Stimulated activated CD4-positive, alpha-beta T cell treated with anti-CD3 and anti-CD28 coated beads, Interleukin-2, amount 100 ng/mL, for 24 hours (primary cell): ENCODE measurements at places on chromosomes 3 and 15.
A peak's percentile ranks its signal among the peaks of the same experiment; 100 is the strongest.

GRCh38 chr15:29920515-29920914 lies 98.2 kb upstream of the TJP1 start:
- no peak for DNase-seq

- no peak for DNase-seq
Observed at GRCh38 chr3:125695688-125696087, 100.4 kb upstream of the OSBPL11 start.

GRCh38 chr3:52262447-52262846 lies 16.0 kb downstream of the WDR82 start:
- no peak for DNase-seq

- DNase-seq: no peak
Observed at GRCh38 chr15:56953790-56954189, 35.3 kb downstream of the TCF12 start.

DNA sequence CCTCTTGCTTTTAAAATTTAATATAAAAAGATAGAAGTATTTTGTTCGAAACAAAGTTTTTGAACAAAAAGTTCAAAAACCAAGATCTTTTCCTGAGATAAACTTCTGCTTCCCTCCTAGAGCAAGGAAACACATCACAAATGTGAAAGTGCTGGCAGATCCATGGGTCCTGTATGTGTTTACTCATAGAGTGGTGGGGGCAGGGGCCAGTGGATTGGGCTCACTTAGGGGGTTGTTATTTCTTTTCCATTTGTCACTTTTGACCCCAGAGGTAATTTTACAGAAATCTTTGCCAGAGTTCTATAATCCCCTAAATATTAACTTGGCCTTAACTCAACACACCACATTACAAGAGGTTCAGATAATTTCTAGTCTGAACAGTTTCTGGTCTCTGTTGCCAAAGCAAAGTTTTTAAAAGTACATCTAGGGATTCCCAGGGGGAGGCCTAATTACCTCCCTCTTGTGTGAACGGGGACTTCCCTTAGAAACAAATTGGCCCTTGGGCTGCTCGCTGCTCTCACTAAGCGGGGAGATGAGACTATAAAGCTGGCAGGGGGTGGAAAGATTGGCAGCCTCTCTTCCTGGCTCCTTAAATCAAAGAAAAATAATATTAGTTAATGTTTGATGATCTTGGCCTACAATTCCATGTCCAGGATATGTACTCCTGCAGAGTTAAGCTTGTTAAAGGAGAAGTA lies 66.8 kb upstream of the PTX3 start:
- no peak for DNase-seq

GRCh38 chr3:38137615-38138348 lies 679 bp upstream of the MYD88 start:
- peak; percentile 36 for DNase-seq

GRCh38 chr3:141441381-141442364 lies 45.2 kb upstream of the RASA2 start:
- DNase-seq: peak; percentile 85

GRCh38 chr3:109131276-109131675 lies 5.2 kb upstream of the C3orf85 start:
- DNase-seq: no peak

DNA sequence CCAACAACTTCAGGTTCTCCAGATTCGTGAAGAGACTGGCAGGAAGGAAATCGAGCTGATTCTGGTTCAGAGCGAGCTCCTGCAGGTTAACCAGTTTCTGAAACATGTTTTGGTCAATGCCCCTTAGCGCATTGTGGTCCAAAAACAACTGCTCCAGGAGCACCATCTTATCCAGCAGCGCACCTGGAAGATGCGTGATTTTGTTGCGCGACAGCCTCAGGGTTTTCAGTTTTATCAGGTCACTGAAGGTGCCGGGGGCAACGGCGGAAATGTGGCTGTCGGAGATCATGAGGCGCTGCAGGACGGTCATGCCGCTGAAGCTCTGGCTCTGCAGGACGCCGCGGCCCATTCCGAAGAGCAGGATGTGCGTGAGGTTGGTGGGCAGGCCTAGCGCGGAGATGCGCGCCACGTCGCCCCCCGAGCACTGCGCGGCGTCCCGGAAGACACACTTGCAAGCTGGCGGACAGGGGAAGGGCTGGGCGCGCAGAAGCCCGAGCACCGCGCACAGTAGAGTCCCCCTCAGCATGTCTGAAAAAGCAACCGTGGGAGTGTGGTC lies 1.2 kb downstream of the GP5 start:
- no peak for DNase-seq
